A549 treated with RU486 at 1 μM for 4 hours (cell line): ENCODE measurements at places on chromosomes 4 and X. TPM values are rescaled to one million over a fixed set of nuclear protein-coding genes. Genes with fewer than 3 reads are reported as not detected.

ADAMTS3 gene
- 0.01 to 0.09 TPM (median 0.06 TPM) in 3 of 5 replicates, not detected in the others for total RNA-seq

PAGE4 gene
- total RNA-seq: not detected in 5 replicates

CNKSR2 gene
- total RNA-seq: 2.4 to 3.1 TPM (median 2.6 TPM) in 5 replicates

SLITRK4 gene
- total RNA-seq: not detected in 5 replicates

CCKAR gene
- total RNA-seq: not detected in 5 replicates

ERCC6L gene
- total RNA-seq: 9.3 to 15.3 TPM (median 13.5 TPM) in 5 replicates

TASL gene
- total RNA-seq: not detected in 5 replicates

ADH6 gene
- total RNA-seq: 0.09 TPM in 1 of 5 replicates, not detected in the others

XAGE2 gene
- total RNA-seq: not detected in 5 replicates

PRKG2 gene
- 0.31 to 1.2 TPM (median 0.91 TPM) in 5 replicates for total RNA-seq

F8A2 gene
- not detected in 5 replicates for total RNA-seq

PPM1K gene
- 0.41 to 0.99 TPM (median 0.95 TPM) in 5 replicates for total RNA-seq

PCDH7 gene
- 0.03 to 0.22 TPM (median 0.10 TPM) in 5 replicates for total RNA-seq

CXCL8 gene
- total RNA-seq: 8.0 to 17.8 TPM (median 13.6 TPM) in 5 replicates

QRFPR gene
- 0.13 TPM in 1 of 5 replicates, not detected in the others for total RNA-seq

RBMXL3 gene
- not detected in 5 replicates for total RNA-seq

NAA11 gene
- not detected in 5 replicates for total RNA-seq

PRPS1 gene
- total RNA-seq: 97.3 to 114 TPM (median 110 TPM) in 5 replicates

MAGEB6 gene
- not detected in 5 replicates for total RNA-seq

MAGEA2 gene
- total RNA-seq: not detected in 5 replicates

MAGEA10 gene
- 0.13 TPM in 1 of 5 replicates, not detected in the others for total RNA-seq

HAUS3 gene
- total RNA-seq: 2.7 to 8.8 TPM (median 7.6 TPM) in 5 replicates

GLUD2 gene
- 1.6 to 3.2 TPM (median 3.2 TPM) in 5 replicates for total RNA-seq

FMR1NB gene
- not detected in 5 replicates for total RNA-seq

HSD17B10 gene
- 166 to 206 TPM (median 185 TPM) in 5 replicates for total RNA-seq

WFS1 gene
- 12.5 to 18.5 TPM (median 16.3 TPM) in 5 replicates for total RNA-seq

CT47B1 gene
- not detected in 5 replicates for total RNA-seq
